A549 treated with Mapracorat at 1 μM for 4 hours (cell line): ENCODE measurements at places on chromosomes 3 and 15. TPM values are rescaled to one million over a fixed set of nuclear protein-coding genes. Genes with fewer than 3 reads are reported as not detected.

The MITF gene
- total RNA-seq: 4.7 to 8.7 TPM (median 6.1 TPM) in 5 replicates

The UBP1 gene
- total RNA-seq: 49.1 to 54.8 TPM (median 52.7 TPM) in 5 replicates

The COL6A5 gene
- 0.05 TPM in 1 of 5 replicates, not detected in the others for total RNA-seq

The GPR156 gene
- total RNA-seq: 0.35 to 0.56 TPM (median 0.44 TPM) in 5 replicates

The TOPBP1 gene
- total RNA-seq: 19.3 to 24.9 TPM (median 23.5 TPM) in 5 replicates

The SLC28A2 gene
- not detected in 5 replicates for total RNA-seq

The PML gene
- total RNA-seq: 12.1 to 16.1 TPM (median 15.8 TPM) in 5 replicates

The EEFSEC gene
- 7.6 to 10.3 TPM (median 10.1 TPM) in 5 replicates for total RNA-seq

The SH3GL3 gene
- total RNA-seq: 0.47 to 1.3 TPM (median 0.78 TPM) in 5 replicates

The PRKAR2A gene
- total RNA-seq: 15.5 to 21.0 TPM (median 18.0 TPM) in 5 replicates

The LINGO1 gene
- 6.0 to 10.4 TPM (median 9.8 TPM) in 5 replicates for total RNA-seq

The STRIT1 gene
- not detected in 5 replicates for total RNA-seq

The TMEM44 gene
- 9.7 to 11.6 TPM (median 10.4 TPM) in 5 replicates for total RNA-seq

The DGKG gene
- 5.7 to 11.4 TPM (median 7.2 TPM) in 5 replicates for total RNA-seq

The COL6A6 gene
- not detected in 5 replicates for total RNA-seq

The SHC4 gene
- total RNA-seq: 0.74 to 1.4 TPM (median 1.1 TPM) in 5 replicates

The TMEM207 gene
- not detected in 5 replicates for total RNA-seq

The CDHR4 gene
- 0.10 to 0.64 TPM (median 0.22 TPM) in 5 replicates for total RNA-seq

The RGMA gene
- 0.10 to 0.56 TPM (median 0.22 TPM) in 5 replicates for total RNA-seq

The IQGAP1 gene
- 152 to 258 TPM (median 170 TPM) in 5 replicates for total RNA-seq

The RIOX2 gene
- total RNA-seq: 27.7 to 31.9 TPM (median 29.6 TPM) in 5 replicates

The CD96 gene
- total RNA-seq: not detected in 5 replicates

The FILIP1L gene
- 0.08 to 0.29 TPM (median 0.21 TPM) in 5 replicates for total RNA-seq

The CACNA2D3 gene
- 0.09 to 0.34 TPM (median 0.17 TPM) in 5 replicates for total RNA-seq

The BUB1B gene
- total RNA-seq: 24.0 to 29.7 TPM (median 27.8 TPM) in 5 replicates

The SLC15A2 gene
- 0.10 to 0.34 TPM (median 0.20 TPM) in 4 of 5 replicates, not detected in the other for total RNA-seq

The CAV3 gene
- total RNA-seq: not detected in 5 replicates

The AQR gene
- 29.5 to 34.5 TPM (median 32.5 TPM) in 5 replicates for total RNA-seq

The FAH gene
- total RNA-seq: 31.5 to 35.4 TPM (median 33.1 TPM) in 5 replicates

The MORC1 gene
- not detected in 5 replicates for total RNA-seq

The ZMYND10 gene
- total RNA-seq: 1.1 to 1.3 TPM (median 1.2 TPM) in 5 replicates

The ZPLD1 gene
- not detected in 5 replicates for total RNA-seq

The RTP3 gene
- total RNA-seq: not detected in 5 replicates

The ECT2 gene
- total RNA-seq: 58.3 to 78.7 TPM (median 69.0 TPM) in 5 replicates

The CHRM5 gene
- total RNA-seq: 0.03 to 0.04 TPM in 2 of 5 replicates, not detected in the others

The CDC25A gene
- total RNA-seq: 8.7 to 10.8 TPM (median 9.3 TPM) in 5 replicates
